WTC11 (cell line): ENCODE measurements at places on chromosomes 16 and 17. TPM values are rescaled to one million over a fixed set of nuclear protein-coding genes. Genes with fewer than 3 reads are reported as not detected.

C16orf96 gene
- total RNA-seq: 1.3 to 2.1 TPM (median 1.5 TPM) in 3 replicates

MYH1 gene
- not detected in 3 replicates for total RNA-seq

CA10 gene
- 0.32 to 0.90 TPM (median 0.87 TPM) in 3 replicates for total RNA-seq

DNA sequence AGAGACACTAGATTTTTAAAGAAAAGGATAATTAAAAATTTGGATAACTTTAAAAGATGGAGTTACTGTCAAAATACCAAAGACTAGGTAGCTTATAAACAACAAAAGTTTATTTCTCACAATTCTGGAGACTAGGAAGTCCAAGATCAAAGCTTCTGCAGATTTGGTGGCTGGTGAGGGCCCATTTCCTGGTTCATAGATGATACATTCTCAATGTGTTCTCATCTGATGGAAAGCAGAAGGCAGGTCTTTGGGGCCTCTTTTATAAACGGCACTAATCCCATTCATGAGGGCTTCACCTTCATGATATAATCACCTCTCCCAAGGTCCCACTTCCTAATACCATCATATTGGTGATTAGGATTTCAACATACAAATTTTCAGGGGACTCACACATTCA lies 33.7 kb downstream of the NLK start:
- DNase-seq: no peak

- no peak for DNase-seq
Observed at GRCh38 chr17:850851-851763, 69.0 kb downstream of the MRM3 start.

DNA sequence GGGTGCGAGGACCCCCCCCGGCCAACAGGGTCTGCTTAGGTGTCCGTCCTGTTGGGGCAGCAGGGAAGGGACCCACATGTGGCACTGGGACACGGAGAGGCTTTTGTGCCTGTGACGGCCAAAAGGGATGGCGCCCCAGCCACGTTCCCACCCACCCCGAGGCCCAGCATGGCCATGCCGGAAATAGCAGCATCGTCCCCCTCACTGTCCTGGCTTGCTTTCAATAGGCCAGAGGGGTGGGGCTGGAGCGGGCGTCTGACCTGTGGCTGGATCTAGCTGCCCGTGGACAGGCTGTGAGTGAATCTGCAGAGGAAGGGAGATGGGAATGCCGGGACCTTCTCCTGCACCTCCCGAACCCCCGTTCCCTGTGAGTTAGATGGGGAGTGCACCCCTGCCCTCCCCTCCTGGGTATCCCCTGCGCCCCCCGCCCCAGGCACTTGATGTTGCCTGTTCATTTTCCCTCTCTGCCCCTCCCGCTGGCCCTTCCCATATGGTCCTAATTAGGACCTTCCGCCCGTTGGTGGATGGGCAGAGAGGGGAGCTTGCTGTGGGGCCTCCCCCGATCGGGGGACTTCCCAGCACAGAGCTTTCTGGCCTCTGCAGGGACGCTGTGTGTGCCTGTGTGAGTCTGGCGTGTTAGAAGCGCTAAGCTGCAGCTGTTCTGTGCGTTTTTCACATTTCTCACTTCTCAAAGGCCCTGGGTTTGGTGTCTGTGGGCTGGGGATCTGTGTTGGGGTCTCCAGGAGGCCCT lies 292.8 kb downstream of the SEC14L1 start:
- no peak for DNase-seq

- no peak for DNase-seq
Observed at GRCh38 chr17:7750321-7750821, 32.8 kb downstream of the DNAH2 start.

DNA sequence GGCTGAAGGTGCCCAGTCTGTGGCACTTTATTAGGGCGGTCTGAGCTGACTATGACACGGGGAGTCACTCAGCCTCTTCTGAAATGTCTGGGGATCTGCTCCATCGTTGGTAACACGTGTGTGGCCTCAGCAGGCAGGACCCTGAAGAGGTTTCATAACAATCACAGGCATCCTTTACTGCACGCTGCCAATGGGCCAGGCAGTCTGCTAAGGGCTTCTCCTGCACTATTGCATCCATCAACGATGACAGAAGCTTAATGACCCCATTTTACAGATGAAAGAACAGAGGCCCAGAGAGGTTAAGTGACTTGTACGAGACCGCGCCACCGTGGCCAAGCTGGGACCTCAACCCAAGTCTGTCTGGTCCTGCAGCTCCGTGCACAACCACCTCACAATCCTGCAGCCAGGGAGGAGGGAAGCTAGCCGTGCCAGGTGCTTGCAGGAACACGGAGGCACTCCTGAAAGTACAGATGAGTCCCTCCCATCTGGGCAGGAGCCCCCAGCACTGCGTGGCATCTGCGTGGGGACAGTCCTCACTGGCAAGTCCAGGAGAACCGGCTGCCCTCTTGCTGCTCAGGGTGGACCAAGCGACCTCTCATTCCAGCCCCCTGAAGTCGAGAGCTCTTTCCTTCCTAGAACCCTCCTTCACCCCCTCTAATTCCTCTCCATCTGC lies 40.0 kb downstream of the RPH3AL start:
- DNase-seq: no peak

- no peak for DNase-seq
Observed at GRCh38 chr17:1216217-1217088, 36.7 kb upstream of the ABR start.

DNA sequence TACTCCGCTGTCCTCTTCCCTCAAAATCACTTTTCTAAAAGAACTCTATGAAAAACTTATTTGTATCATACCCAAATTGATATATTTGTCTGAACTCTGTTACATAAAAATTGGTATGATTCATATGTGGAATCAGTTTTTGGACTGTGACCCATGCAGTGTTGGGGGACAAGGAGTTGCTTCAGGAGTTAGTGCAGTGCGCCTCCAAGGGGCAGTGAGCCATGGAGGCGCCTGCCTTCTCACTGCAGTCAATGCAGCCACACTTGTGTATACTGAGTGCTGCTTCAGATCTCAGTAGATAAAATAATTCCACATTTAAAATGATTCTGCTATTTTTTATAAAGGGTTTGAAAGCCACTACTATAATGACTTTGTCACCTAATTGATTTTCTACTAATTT lies 32.5 kb downstream of the DGKE start:
- no peak for DNase-seq

GRCh38 chr16:49441366-49441780 lies 67.8 kb downstream of the C16orf78 start:
- DNase-seq: peak; percentile 67

DNA sequence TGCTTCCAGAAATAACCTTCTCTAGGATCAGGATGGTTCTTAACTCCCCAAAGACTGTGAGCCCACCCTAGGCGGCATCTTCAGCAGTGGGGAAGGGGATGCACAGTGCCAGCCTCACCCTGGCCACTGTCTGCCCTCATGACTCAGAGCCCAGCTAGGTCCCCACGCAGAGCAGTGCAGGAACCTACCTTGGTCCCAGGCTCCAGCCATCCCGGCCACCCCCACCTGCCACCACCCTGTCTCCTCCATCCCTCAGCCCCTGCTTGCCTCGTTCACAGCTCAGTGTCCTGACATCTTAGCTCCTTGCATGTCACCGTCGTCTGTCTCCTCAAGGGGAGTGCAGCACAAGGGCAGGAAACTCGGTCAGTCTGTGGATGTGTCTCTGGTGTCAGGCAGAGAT lies 16.1 kb upstream of the KRTAP17-1 start:
- DNase-seq: no peak
